ENCODE measurements at places on chromosomes 1 and 21. TPM values are rescaled to one million over a fixed set of nuclear protein-coding genes. Genes with fewer than 3 reads are reported as not detected.

The AKIRIN1 gene
- total RNA-seq: 87.8 TPM

The BSND gene
- not detected for total RNA-seq

The EFCAB14 gene
- 36.4 TPM for total RNA-seq

The LENEP gene
- total RNA-seq: not detected

The NBPF4 gene
- 6.6 TPM for total RNA-seq

The PRELP gene
- 0.04 TPM for total RNA-seq

The OR2W3 gene
- total RNA-seq: 5.5 TPM

The WNT3A gene
- not detected for total RNA-seq

The PTGFRN gene
- 33.1 TPM for total RNA-seq

The GUCA2A gene
- total RNA-seq: not detected

The LMX1A gene
- total RNA-seq: not detected

The KRTAP19-3 gene
- total RNA-seq: not detected

The IL20 gene
- not detected for total RNA-seq

The FNBP1L gene
- total RNA-seq: 4.4 TPM

The LCE1D gene
- total RNA-seq: not detected

The RSRP1 gene
- 146 TPM for total RNA-seq

The BEND5 gene
- not detected for total RNA-seq

The SEC16B gene
- total RNA-seq: not detected

The PLA2G2D gene
- total RNA-seq: not detected

The IFNLR1 gene
- total RNA-seq: not detected

The RNU1-3 gene
- total RNA-seq: 2,231 TPM

The OVAAL gene
- total RNA-seq: not detected

The HENMT1 gene
- total RNA-seq: not detected

The WNT4 gene
- total RNA-seq: not detected

The C8A gene
- 0.09 TPM for total RNA-seq

The DCST1 gene
- not detected for total RNA-seq

The FBXO28 gene
- 27.1 TPM for total RNA-seq

The TMEM79 gene
- total RNA-seq: 7.2 TPM

The GPATCH2 gene
- total RNA-seq: 0.67 TPM

The MAB21L3 gene
- not detected for total RNA-seq

The FUCA1 gene
- 13.5 TPM for total RNA-seq

The CFAP74 gene
- total RNA-seq: not detected

The S100B gene
- not detected for total RNA-seq

The ETNK2 gene
- total RNA-seq: 0.13 TPM

The PRR9 gene
- 0.20 TPM for total RNA-seq

The SYT2 gene
- total RNA-seq: 0.02 TPM

The MRPL55 gene
- 120 TPM for total RNA-seq

The CFHR5 gene
- total RNA-seq: not detected

The SPATA45 gene
- total RNA-seq: not detected
